Activated T-cell treated with anti-CD3 and anti-CD28 coated beads, Interleukin-2, amount 50 U/mL, for 72 hours (primary cell): ENCODE measurements at places on chromosomes 11 and 22. TPM values are rescaled to one million over a fixed set of nuclear protein-coding genes. Genes with fewer than 3 reads are reported as not detected.
A peak's percentile ranks its signal among the peaks of the same experiment; 100 is the strongest.

- H3K27ac ChIP-seq = no peak overlapping the region
- no peaks in the 10 kb centered on the region for H3K36me3 ChIP-seq
- H3K4me3 ChIP-seq = no peak overlapping the region
- H3K4me1 ChIP-seq = no peaks in the 10 kb centered on the region
Observed at GRCh38 chr22:23100124-23100801, 29.9 kb downstream of the GNAZ start.

DNA sequence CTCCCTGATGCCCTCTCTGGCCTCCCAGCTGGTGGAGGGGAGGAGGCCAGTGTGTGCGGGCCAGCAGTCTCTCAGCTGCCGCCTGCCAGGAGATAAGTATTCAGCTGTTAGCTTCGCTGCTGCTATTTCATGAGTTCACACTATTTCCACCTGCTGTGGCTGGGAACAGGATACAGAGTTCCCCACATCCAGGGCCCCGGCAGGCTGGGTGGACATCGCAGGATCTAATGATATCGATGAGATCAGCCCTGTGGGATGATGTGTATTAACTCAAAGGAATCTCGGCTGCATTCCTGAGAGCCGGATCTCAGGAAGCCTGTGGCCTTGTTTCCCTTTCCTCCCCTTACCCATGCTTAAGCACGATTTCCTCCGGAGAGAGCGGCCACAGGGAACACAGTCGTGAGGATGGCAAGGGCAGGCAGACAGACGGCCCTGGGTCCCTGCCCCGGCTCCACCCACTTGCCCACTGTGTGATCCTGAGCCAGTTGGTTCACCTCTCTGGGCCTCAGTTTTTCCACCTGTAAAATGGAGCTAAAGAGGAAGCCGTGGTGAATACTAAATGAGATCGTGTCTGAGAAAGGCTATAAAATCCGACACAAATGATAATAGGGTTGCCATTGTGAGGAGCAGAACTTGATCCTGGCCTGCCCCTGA lies 6.5 kb upstream of the PVALB start:
- DNase-seq = no peak
- H3K36me3 ChIP-seq = no peaks in the 10 kb centered on the region
- H3K4me3 ChIP-seq = no peak overlapping the region
- H3K4me1 ChIP-seq = no peaks in the 10 kb centered on the region
- H3K27ac ChIP-seq = no peak overlapping the region

NEU3 gene
- total RNA-seq = 16.9 TPM

MOGAT2 gene
- total RNA-seq = not detected

P2RY2 gene
- total RNA-seq = not detected

- DNase-seq = no peak
- peaks cover 50% of the 10 kb centered on the region for H3K27me3 ChIP-seq
- no peak overlapping the region for H3K27ac ChIP-seq
- peaks cover 3% of the 10 kb centered on the region for H3K36me3 ChIP-seq
- H3K4me1 ChIP-seq = no peaks in the 10 kb centered on the region
Observed at GRCh38 chr11:75118577-75118976, 21.9 kb upstream of the OR2AT4 start.

AIFM3 gene
- 0.58 TPM for total RNA-seq

DNA sequence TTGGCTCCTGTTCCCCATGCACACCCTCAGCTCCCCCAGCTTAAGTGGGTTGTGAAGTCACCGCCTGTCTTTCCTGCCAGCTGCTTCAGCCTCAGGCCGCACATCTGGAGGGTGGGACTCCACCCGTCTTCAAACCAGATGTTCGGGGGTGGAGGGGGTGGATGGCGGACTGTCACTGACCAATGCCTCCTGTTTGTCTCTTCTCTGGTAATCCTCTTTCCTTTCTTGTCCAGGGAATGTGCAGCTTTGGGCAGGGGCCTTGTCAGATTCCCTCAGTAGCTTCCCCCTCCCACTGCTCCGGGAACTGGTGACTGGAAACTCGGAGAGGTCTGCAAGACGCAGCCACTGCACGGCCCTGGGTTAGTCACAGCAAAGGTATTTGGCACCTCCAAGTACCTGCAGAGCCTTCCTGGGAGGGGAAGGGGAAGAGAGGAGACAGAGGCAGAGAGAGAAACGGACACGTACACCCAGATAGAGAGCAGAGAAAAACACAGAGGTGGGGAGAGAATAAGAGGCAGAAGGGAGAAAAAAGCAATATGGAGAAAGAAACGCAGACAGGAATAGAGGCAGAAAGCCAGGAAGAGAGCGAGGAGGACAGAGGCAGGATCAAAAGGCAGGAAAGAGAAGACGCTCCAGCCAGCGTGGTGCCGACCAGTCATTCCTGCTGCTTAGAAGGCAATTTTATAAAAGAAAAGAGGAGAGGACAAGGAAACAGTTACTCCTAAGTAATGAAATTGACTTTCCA lies 56.1 kb upstream of the TIMP3 start:
- no peak overlapping the region for H3K4me3 ChIP-seq
- no peak for DNase-seq
- H3K36me3 ChIP-seq = no peaks in the 10 kb centered on the region
- H3K4me1 ChIP-seq = no peaks in the 10 kb centered on the region

GRCh38 chr11:86632499-86633269 lies 39.7 kb downstream of the ME3 start:
- H3K4me3 ChIP-seq = no peak overlapping the region
- peak; percentile 75 for DNase-seq
- H3K36me3 ChIP-seq = no peaks in the 10 kb centered on the region
- peaks cover 48% of the 10 kb centered on the region for H3K27me3 ChIP-seq
- H3K27ac ChIP-seq = no peak overlapping the region

HIRA gene
- total RNA-seq = 30.7 TPM

GRCh38 chr11:69419662-69420395 lies 61.6 kb upstream of the LINC01488 start:
- peaks cover 1% of the 10 kb centered on the region for H3K36me3 ChIP-seq
- no peak overlapping the region for H3K27ac ChIP-seq
- no peak overlapping the region for H3K4me3 ChIP-seq
- no peaks in the 10 kb centered on the region for H3K4me1 ChIP-seq
- H3K27me3 ChIP-seq = no peaks in the 10 kb centered on the region
- DNase-seq = no peak

SORL1 gene
- 80.0 TPM for total RNA-seq

DNA sequence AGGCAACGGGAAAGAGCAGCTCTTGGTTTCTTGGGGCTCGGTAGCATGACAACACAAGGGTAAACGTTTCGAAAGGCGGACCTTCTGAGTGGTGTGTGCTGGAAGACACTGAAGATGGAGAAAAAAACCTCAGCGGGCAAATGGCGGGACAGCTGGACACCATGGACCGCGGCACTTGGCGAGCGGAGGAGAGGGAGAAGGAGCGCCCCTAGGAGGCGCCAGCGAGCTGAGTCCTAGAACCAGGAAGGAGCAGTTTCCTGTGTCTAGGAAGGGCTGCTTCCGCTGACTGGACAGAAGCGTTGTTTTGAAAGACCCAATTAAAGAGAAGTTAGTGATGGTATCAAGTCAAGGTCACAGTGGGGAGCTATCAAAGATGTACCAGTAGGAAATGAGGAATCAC lies 44.0 kb upstream of the OPCML start:
- peak overlapping the region; percentile 41 for H3K4me3 ChIP-seq
- peaks cover 8% of the 10 kb centered on the region for H3K27me3 ChIP-seq
- H3K27ac ChIP-seq = no peak overlapping the region
- DNase-seq = peak; percentile 2

GRCh38 chr11:58578136-58578634 lies 678 bp upstream of the ZFP91 start:
- H3K4me3 ChIP-seq = peak overlapping the region; percentile 89
- H3K27ac ChIP-seq = peak overlapping the region; percentile 97
- DNase-seq = peak; percentile 92

GRCh38 chr11:109704432-109704831 lies 282.4 kb downstream of the C11orf87 start:
- DNase-seq = no peak
- no peak overlapping the region for H3K4me3 ChIP-seq
- no peak overlapping the region for H3K27ac ChIP-seq
- no peaks in the 10 kb centered on the region for H3K36me3 ChIP-seq

GRCh38 chr22:30668386-30668710 lies 673 bp upstream of the DUSP18 start:
- peaks cover 10% of the 10 kb centered on the region for H3K27me3 ChIP-seq
- DNase-seq = no peak
- no peaks in the 10 kb centered on the region for H3K36me3 ChIP-seq
- H3K4me3 ChIP-seq = peak overlapping the region; percentile 96
- H3K27ac ChIP-seq = peak overlapping the region; percentile 56

DNA sequence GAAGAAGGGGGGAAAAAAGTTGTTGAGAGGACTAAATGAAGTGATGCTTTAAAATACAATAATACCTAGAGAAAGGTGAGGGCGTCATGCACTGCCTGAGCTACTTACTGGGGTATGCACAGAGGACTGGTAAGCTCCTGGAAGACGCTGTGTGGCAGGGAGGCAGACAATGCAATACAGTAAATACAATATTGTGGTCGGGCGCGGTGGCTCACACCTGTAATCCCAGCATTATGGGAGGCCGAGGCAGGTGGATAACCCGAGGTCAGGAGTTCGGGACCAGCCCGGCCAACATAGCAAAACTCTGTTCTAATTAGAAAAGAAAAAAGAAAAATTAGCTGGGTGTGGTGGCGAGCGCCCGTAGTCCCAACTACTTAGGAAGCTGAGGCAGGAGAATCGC lies 683 bp upstream of the SYTL2 start:
- no peak for DNase-seq
- H3K4me3 ChIP-seq = peak overlapping the region; percentile 96
- H3K4me1 ChIP-seq = peaks cover 42% of the 10 kb centered on the region
- peaks cover 6% of the 10 kb centered on the region for H3K27me3 ChIP-seq
- no peaks in the 10 kb centered on the region for H3K36me3 ChIP-seq

INS gene
- not detected for total RNA-seq

OR5B3 gene
- not detected for total RNA-seq

OR51I1 gene
- total RNA-seq = not detected

- peaks cover 15% of the 10 kb centered on the region for H3K4me1 ChIP-seq
- H3K27me3 ChIP-seq = no peaks in the 10 kb centered on the region
- no peak for DNase-seq
- H3K4me3 ChIP-seq = no peak overlapping the region
Observed at GRCh38 chr11:104694259-104695064, 203.8 kb downstream of the CASP12 start.

DNA sequence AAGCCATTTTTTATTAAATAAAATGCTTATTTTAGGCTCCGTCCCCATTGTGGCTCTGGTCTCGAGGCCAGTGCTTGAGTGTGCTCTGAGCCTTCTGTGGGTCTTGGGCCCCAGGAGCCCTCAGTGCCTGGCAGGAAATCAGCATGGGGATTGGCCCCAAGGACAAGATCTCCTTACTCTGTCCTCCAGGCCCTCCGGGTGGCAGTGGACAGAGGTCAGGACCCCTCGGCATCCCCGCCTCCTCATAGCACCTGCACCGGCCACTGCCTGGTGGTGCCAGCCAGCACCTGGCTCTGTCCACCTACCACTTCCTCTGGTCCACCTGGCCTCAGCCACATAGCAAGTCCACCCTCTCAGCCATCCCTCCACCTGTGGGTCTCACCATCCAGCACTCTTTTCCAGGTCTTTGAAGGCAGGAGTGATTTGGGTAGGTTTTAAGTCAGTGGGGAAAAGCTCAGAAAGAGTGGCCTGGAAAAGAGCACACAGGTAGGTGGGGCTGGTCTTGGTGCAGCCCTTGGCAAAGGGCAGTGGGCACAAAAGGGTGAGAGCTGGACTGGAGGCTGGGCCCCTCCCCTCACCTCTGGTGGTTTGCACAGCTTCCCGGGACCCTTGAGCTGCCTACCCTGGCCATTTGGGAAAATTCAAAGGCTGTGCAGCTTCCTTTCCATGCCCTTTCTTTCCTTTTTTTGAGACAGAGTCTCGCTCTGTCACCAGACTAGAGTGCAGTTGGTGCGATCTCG lies 3.5 kb downstream of the CLDN5 start:
- peaks cover 16% of the 10 kb centered on the region for H3K27me3 ChIP-seq
- H3K27ac ChIP-seq = no peak overlapping the region
- no peak overlapping the region for H3K4me3 ChIP-seq
- no peak for DNase-seq
- peaks cover 17% of the 10 kb centered on the region for H3K4me1 ChIP-seq

UQCC3 gene
- 7.1 TPM for total RNA-seq

ART5 gene
- total RNA-seq = not detected

GRCh38 chr11:17648528-17648927 lies 70.8 kb upstream of the MYOD1 start:
- H3K4me3 ChIP-seq = no peak overlapping the region
- no peak overlapping the region for H3K27ac ChIP-seq
- no peaks in the 10 kb centered on the region for H3K36me3 ChIP-seq
- DNase-seq = no peak
- H3K4me1 ChIP-seq = no peaks in the 10 kb centered on the region

- no peaks in the 10 kb centered on the region for H3K27me3 ChIP-seq
- no peaks in the 10 kb centered on the region for H3K36me3 ChIP-seq
- no peaks in the 10 kb centered on the region for H3K4me1 ChIP-seq
- no peak overlapping the region for H3K27ac ChIP-seq
Observed at GRCh38 chr11:97140885-97141494, 751.2 kb downstream of the JRKL start.

- H3K4me3 ChIP-seq = no peak overlapping the region
- no peaks in the 10 kb centered on the region for H3K4me1 ChIP-seq
- no peaks in the 10 kb centered on the region for H3K27me3 ChIP-seq
- H3K36me3 ChIP-seq = no peaks in the 10 kb centered on the region
Observed at GRCh38 chr11:64564947-64565889, 25.8 kb upstream of the SLC22A12 start.

POU2AF2 gene
- not detected for total RNA-seq

CCDC88B gene
- total RNA-seq = 119 TPM

GRCh38 chr11:96265220-96265737 lies 77.7 kb downstream of the MAML2 start:
- H3K4me3 ChIP-seq = no peak overlapping the region
- H3K27me3 ChIP-seq = no peaks in the 10 kb centered on the region
- peaks cover 13% of the 10 kb centered on the region for H3K36me3 ChIP-seq
- DNase-seq = no peak
- peak overlapping the region; percentile 75 for H3K27ac ChIP-seq

DNA sequence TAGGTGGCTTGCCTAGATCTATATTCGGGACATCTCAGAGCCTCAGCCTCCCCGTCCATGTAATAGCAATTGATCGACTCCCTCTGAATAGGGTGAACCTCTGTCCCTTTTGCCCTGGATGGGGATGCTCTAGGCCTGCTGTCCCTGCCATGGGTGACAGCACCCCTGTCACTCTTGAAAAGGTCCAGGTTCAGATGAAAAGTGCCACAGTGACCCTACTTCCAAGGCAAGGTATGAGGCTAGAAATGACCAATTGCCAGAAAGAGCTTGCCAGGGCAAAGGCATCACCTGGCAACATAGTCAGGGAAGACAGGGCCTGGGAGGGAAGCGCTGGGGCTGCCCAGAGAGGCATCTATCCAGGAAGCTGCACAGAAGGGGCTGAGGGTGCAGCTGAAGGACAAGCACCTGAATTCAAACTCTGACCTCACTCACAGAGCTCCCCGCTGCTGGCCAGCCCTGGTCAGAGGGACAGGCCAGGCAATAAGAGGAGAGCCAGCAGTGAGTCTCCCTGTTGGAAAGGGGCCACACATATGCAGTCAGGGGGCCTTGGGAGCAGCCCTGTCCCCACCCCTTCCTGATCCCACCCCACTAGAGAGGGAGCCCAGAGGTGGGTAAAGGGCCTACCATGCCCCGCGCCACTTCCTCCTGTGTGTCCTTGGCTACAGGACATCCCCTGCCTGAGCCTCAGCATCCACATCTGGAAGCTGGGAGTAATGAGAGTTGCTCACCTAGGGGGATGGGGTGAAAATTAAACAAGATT lies 9.0 kb upstream of the APOBEC3A start:
- no peak overlapping the region for H3K27ac ChIP-seq
- peaks cover 60% of the 10 kb centered on the region for H3K27me3 ChIP-seq
- H3K36me3 ChIP-seq = no peaks in the 10 kb centered on the region

C11orf65 gene
- total RNA-seq = 1.5 TPM

GRCh38 chr11:35812828-35813227 lies 131.0 kb upstream of the LDLRAD3 start:
- H3K4me3 ChIP-seq = no peak overlapping the region
- H3K27ac ChIP-seq = no peak overlapping the region
- no peaks in the 10 kb centered on the region for H3K4me1 ChIP-seq
- peaks cover 1% of the 10 kb centered on the region for H3K36me3 ChIP-seq
